ENCODE measurements at places on chromosomes 7 and 10.

DNA sequence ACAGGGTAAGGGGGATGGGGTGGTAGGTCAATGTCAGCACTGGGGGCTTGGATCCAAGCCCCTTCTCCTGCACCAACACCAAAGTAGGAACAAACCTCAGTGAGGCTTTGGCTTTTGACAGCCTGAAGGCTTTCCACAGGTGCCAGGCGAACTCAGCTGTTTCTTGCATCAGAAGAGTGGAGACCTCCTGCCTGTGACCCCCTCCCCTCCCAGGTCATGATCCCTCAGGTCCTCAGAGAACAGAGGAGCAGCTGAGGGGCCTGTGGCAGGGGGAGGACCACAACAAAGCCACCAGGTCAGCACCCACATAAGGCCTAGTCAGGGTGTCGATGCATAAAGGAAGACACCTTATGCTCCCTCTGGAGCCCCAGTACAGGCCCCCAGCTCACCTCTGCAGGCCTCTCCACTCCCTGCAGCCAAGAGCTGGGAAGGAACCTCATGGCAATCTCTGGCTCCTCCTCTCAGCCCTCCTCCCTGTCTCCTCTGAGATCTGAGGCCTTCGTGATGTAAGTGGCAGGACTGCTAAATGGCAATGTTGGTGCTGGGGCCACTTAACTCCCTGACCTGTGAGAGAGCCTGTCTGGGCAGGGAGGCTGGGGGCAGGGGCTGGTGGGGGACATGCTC is 19.1 kb upstream of the PRRT4 start:
- DNase-seq: no peak

GRCh38 chr7:98777051-98777450 is 92.8 kb downstream of the TMEM130 start:
- no peak for DNase-seq

- no peak for DNase-seq
Measured at GRCh38 chr10:102815790-102816549, 21.2 kb downstream of the CYP17A1 start.

DNA sequence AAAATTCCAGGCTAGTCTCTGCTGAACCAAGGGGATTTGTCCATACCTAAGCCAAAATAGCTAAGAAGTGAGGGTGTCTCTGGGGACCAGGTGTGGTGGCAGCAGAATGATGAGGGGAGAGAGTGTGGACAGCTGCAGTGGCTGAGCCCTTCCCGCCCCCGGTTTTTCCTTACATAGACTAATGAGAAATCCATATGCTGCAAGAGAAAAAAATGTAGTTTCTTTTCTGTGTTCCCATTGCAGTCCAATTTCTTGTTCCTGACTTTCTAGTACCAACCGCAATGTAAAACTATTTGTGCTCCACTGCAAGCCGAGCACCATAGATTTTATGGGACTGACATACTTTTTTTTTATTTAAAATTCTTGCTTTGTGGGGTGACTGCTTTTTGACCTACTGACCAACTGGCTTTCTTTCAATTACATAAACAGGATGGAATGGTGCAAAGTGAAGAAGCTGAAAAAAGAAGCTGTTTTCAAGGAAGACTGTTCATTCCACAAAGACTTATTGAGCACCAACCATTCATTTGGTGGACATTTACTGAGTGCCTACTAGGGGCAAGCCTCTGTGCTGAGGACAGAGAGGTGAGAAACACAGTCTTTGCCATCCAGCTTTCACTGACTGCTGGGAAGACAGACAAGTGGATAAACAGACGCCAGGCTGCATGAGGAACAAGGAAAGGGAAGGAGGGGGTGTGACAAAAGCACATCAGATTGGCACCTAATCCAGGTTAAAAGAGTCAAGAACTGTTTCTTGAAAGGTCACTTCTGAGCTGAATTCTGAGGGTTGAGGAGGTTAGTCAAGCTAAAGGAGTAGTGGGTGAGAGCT is 9.8 kb downstream of the CEP41 start:
- no peak for DNase-seq

GRCh38 chr10:72952642-72953158 is 1.9 kb downstream of the PLA2G12B start:
- no peak for DNase-seq

- no peak for DNase-seq
Measured at GRCh38 chr7:3289996-3290395, 11.1 kb upstream of the SDK1 start.

GRCh38 chr10:67175354-67175753 is 249.5 kb downstream of the LRRTM3 start:
- DNase-seq: no peak

DNA sequence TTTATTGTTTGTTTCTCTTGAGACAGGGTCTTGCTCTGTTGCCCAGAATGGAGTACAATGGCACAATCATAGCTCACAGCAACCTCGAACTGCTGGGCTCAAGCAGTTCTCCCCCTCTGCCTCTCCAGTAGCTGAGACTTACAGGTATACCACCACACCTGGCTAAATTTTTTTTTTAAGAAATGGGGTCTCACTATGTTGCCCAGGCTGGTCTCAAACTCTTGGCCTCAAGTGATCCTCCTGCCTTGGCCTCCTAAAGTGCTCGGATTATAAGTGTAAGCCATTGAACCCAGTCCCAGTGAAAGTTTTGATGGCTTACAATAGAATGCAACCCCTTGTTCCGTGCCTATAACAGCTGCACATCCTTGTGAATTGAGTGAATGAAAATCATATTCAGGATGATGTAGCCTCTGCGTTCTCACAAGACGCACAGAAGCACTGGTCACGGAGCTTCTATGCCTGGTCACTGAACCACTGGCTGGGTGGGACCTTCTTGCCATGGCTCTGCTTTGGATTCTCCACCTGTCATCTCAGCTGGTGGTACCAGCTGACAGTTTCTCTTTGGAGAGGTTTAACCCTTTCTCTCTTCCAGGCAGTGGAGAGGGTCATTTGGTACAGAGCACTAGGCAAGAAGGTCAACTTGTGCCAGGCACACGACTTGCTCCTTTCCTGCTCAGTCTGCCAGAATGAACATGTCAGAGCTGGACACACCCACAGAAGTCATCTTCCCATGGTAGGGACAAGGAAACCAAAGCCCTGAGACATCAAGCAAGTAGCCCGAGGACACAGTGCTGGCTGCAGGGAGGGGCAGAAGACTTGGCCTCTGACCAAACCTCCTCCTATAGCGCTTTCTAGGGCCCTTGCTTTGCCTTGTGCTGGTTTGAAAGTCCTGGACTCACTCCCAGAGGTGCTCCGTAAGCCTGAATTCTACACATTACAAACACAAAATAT is 89.6 kb downstream of the ATXN7L1 start:
- DNase-seq: no peak

GRCh38 chr10:49257154-49257553 is 41.8 kb upstream of the C10orf71 start:
- DNase-seq: no peak

DNA sequence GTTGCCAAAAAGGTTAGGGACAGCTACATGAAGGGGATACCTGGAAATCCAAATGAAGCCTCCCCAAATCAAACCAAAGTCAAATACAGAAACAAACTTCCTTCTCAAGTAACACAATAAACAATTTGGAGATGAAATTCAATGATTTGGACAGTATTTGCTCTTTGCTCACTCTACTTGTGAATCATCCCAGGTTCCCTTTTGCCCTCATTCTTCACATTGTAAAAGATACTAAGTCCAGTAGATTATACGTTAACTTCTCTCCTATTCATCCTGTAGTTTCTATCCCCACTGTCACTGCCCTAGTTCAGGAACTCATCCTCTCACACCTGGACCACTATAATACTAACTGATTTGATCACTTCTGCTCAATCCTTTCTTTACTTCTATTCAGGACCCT is 28.3 kb downstream of the FZD1 start:
- no peak for DNase-seq

DNA sequence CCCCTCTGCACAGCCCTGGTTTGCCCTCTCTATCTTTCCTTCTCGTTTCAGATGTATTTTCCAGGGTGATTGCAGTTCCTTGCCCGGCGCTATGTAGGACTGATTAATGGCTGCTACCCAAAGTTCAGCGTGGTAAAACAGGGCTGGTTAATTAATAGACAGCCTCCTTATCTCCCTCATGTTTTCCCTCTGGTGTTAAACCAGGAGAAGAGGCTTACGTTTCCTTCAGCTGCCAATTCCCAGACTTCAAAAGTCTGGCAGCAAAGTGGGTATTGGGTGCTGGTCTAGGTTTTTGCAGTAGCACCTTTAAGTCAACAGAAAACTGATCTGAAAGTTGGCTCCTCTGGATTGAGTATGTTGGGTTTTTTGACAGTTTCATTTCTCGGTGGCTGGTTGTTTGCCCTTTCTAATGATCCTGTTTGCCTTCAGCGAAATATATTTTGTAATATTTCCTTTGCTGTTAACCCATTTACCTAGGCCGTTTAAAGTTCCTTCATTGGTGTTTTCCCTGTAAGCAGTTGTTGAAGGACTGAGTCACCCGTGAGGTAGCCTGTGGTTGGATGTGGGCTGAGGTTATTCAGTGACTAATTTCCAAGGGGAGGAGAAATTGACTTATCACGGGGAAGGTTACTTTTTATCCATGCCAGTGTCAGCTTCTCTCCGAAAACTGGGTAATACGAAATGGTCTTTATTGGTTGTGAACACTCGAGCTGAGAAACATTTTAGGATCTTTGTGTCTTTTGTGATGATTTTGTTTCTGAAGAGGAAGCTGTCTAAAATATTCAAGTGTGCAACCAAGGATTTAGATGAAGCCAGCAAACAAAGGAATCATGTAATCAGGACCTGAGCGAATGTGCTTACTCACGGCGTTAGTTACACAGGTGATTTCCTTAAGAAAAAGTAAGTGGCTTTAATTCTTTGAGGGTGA is 257.2 kb downstream of the KIAA1217 start:
- no peak for DNase-seq

DNA sequence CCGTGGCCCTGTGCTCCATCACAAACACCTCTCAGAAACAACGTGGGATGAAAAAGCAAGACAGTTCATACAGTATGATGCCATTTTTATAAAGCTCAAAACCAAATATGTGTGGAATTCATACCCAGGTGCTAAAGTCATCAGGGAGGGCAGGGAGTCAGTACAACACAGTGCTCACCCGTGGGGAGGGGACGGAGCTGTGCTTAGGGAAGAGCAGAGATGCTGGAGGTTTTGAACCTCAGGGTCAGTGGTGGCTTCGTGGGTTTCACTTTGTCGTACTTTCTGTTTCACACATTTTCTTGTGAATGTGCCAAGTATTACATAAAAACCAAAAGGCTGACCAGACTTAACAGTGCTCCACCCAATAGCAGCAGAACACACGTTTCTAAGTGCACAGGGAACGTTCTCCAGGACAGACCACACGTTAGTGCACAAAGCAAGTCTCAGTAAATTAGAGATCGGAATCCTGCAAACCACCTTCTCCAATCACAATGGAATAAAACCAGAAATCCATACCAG is 21.2 kb downstream of the ZMIZ2 start:
- DNase-seq: no peak

- DNase-seq: no peak
Measured at GRCh38 chr10:123804716-123805115, 86.9 kb downstream of the CPXM2 start.

GRCh38 chr10:89591111-89591795 is 53.8 kb downstream of the PANK1 start:
- peak; percentile 7 for DNase-seq

GRCh38 chr10:102914781-102915180 is 3.3 kb upstream of the CNNM2 start:
- no peak for DNase-seq

DNA sequence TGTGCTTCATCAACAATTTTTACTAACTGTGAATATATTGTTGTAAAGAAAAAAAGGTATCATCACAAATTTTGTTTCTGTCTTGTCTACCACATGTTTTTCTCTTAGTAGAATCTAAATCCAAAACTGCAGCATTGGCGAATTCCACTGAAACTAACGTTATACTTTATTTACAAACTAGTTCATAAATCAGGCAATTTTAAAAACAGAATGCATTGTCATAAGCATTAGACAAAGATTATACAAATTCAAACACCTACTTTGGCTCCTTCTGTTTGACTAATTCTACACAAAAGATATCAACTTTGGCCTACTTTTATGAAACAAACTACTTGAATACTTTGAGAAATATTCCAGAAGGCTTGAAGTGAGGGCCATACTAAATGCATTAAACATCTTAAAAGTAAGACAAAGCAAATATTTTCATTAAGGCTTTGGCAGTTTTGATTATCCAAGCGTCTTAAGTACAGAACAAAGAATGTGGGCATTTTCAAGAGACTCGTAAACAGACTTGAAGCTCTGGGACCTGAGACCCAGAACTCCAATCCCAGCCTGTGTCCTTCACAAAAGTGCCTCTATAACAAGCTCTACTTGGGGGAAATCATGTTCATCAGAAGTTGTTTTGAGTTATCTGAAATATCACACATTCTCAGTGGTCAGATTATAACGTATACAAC is 81.0 kb downstream of the CPVL start:
- DNase-seq: no peak

DNA sequence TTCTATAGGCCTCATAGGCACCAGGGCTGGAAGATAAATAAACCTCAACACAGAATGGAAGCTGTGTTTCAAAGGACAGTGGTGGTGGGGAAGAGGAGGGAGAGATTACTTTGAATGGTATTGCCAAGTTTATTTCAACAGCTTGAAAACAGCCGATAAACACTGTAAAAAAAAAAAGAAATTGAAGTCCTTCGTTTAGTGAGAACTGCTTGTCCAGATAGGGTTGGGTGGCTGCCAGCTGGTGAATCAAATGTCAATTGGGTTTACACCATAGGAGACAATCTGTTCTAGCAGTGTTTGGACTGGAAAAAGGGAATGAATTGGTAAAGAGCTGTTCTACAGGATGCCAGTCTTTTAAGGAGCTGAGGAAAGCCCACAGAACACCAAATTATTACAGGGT is 254.8 kb downstream of the PHF14 start:
- no peak for DNase-seq

- no peak for DNase-seq
Measured at GRCh38 chr7:137880432-137880831, 33.7 kb upstream of the DGKI start.

- DNase-seq: no peak
Measured at GRCh38 chr10:33937036-33937730, 602.7 kb upstream of the NRP1 start.

GRCh38 chr7:131974671-131975070 is 418.2 kb upstream of the PODXL start:
- DNase-seq: no peak

GRCh38 chr7:128108129-128108528 is 76.9 kb upstream of the LRRC4 start:
- DNase-seq: no peak

- no peak for DNase-seq
Measured at GRCh38 chr10:397321-398068, 262.2 kb downstream of the ZMYND11 start.

- DNase-seq: peak; percentile 51
Measured at GRCh38 chr10:105950410-105950809, 1214.1 kb downstream of the SORCS1 start.

DNA sequence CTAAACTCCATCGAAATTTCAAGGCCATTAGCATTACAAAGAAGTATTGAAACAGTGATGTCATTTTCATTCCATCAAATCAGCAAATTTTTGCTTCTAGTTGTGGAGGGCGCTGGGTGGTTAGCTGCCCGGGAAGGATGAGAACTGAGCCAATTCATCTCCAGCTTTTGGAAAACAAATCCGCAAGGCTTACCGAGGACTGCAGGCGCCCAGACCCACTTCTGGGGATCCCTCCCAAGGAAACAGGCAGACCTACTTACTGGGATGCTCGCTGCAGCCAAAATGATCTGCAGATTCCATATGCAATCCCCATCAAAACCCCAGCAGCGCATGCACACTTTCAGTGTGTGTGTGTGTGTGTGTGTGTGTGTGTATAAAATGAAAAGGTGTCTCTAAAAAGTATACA is 19.2 kb downstream of the TNRC18 start:
- no peak for DNase-seq

All from HEK293T (cell line).